ENCODE measurements at places on chromosomes 7 and 10. TPM values are rescaled to one million over a fixed set of nuclear protein-coding genes. Genes with fewer than 3 reads are reported as not detected.

The ARL3 gene
- 38.8 TPM for total RNA-seq

The RSPH10B2 gene
- 6.0 TPM for total RNA-seq

The OPTN gene
- 90.7 TPM for total RNA-seq

The CALHM3 gene
- total RNA-seq: not detected

Data from diencephalon (tissue), 1 donor.